Thymus (tissue), 14 donors: ENCODE measurements at places on chromosomes 2 and 18.

- DNase-seq: no peak
Measured at GRCh38 chr2:163264341-163264740, 425.8 kb upstream of the KCNH7 start.

- DNase-seq: no peak
Measured at GRCh38 chr2:47283659-47284058, 119.3 kb upstream of the MSH2 start.

DNA sequence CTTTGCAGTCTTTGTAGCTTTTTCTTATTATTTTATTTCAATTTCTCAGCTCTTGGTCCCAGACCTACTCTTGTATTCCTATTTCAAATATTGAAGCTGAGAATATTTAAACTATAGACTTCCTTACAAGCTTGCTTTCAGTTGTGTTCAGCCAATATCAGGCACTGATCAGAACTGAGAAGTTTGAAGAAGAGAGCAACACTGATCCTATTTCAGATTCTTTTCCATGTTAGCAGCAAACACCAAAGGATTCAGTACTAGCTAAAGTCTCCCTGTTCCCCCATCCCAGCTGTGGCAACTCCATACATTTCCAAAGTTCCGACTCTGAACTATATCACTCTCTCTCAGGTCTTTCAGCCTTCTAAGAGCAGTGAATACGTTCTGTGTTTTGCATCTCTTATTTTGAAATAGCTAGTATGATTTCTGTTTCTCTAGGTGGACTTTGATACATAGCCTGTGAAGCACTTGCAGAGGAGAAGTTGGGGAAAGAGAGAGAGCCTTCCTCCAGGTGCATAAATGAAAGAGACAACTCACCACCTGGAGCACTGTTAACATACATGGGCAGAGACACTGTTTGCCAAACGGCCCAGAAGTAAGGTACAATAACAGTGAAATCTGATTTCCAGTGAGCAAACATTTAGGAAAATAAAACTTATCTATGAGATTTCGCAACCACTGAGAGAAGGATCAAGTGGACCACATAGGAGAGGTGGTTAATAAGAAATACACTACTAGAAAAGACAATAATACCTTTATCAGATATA lies 135.0 kb upstream of the ZNF804A start:
- no peak for DNase-seq

DNA sequence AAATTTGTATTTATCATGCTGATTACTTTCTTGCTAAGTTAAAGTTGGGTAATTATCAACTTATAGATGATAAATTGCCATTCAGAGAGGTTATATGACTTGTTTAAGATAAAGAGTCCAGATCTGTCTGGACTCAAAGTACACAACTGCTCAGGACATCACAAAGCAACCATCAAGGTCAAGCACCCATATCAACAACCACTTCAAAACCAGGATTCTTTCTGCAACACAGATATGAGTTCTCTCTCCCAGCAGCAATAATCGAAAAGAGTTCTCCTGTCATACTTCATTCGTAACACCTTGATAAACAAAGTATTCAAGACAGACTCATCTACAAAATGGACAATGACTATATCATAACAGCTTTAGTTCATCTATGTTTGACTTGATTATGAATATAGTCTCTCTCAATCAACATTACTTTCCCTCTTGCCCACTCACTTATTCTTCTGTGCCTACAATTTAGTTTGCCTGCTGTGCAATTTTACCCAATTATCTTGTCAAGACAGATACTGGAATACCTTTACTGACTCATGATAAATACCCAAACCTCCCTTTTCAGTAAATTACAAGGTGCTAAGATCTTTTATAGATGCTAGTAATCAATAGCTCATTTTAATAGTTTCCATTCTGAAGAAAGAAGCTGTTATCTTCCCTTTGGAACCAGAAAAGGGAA lies 281.8 kb downstream of the NBAS start:
- no peak for DNase-seq

GRCh38 chr18:72107647-72108383 lies 436.3 kb downstream of the CBLN2 start:
- DNase-seq: no peak

DNA sequence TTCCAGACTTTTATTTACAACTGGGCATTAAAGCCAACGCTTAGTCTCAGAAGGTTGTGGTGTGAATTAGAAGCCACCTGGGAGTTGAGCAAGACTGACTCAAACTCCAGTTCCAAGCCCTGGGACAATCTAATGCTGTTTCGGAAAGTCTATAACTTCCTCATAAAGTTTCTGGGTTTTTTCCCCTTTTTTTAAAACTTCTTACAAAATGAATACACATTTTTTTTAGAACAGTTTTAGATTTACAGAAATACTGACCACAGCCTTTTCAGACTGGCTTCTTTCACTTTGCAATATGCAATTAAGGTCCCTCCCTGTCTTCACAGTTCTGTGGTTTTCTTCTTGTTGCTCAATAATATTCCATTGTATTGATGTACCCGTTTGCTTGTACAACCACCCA lies 115.9 kb upstream of the TWIST2 start:
- no peak for DNase-seq

DNA sequence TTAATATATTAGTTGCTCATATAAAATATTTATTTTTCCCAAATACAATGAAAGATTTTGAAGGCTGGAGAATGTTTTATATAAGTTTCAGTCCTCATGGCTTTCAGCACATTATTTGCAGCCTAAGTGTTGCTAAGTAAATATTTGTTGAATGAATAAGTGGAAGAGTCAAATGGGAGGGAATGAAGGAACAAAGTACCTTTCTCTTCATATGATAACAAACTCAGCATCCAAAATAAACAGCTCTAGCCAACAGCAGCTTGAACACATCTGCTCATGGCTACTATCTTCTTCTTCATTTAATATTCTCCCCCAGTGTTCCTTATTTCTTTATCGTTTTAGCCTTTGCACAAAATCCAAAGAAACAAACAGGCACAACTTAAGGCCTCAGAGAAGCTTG lies 385.2 kb upstream of the PIK3C3 start:
- DNase-seq: no peak

DNA sequence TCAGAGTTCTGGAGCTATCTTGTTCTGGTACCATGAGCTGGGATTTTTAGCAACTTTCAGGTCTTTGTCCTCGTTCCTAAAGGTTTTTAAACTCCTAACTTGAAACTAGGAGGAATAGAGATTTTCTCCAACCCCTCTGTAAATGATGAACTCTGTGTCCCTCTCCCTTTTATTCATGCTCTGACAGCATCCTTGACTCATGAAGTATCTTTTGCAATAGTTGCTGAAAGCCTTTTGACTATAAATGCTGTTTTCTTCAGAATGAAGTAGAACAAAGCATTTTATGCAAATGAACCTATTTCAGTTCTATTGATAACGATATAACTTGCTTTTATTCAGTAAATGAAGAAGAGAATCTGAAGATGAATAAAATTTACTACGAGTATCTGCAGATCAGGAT lies 17.0 kb upstream of the MAPRE2 start:
- DNase-seq: no peak

DNA sequence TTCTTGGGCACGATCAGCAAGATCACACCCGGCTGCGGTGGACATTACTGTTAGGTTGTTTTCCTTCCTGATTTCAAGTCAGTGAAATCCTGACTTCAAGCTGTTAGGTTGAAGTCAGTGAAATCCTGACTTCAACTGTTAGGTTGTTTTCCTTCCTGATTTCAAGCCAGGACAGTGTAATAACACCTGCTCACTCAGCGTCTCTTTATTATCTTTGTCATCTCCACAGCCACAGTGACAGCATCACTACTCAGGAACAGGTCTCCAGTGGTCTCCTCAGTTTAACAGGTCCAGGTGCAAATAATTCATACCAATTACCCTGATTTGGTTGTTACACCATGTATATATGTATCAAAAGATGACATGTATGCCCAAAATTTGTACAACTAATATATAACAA lies 208.1 kb upstream of the REG3G start:
- no peak for DNase-seq

GRCh38 chr2:134260713-134261112 lies 6.8 kb downstream of the MGAT5 start:
- DNase-seq: no peak

DNA sequence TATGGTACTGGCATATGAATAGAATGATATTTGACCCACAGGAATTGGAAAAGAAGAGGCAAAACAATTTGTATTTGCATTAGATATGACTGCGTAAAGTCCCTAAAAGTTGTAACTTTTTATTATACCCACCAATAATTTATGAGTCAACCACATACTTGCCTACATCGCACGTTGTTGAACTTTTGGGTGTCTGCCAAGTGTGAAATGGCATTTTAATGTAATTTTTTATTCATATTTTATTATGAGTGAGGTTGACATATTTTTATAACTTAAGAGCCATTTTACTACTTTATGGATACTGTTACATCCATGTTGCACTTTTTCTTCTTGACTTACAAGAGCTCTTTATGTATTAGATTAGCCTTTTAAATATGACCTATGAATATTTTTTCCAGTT lies 4.6 kb downstream of the DSC2 start:
- no peak for DNase-seq

GRCh38 chr2:136738044-136738443 lies 27.3 kb upstream of the THSD7B start:
- DNase-seq: no peak

DNA sequence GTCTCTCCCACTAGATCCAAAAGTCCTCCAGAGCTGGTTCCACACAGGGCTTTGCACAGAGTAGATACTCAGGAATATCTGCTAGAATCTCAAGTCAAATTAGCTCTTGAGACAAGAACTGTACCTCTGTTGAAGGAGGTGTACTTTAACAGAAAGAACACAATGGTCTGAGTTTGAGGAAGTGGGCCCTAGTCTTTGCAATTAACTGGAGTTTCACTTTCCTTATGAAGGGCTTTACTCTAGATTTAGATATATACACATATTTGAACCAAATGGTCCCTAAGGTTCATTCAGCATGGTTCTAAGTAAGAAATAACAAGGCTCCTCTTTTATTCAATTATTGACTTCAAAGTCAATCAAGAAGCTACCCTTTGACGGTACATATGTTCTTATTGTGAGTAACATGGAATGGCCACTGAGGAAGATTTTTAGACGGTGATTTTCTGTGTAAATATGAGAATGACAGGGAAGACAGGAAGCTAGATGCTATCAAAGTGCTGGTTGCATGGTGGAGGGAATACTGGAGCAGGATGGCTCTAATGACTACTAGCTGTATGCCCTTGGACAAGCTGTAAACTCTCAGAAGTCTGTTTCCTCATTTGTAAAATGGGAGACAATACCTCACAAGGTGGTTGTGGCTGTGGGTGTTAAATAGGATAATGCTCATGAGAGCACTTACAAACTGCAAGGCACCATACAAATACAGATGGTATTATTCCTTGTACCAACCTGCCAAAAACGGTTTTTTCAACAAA lies 73.5 kb upstream of the SERTAD2 start:
- DNase-seq: no peak

DNA sequence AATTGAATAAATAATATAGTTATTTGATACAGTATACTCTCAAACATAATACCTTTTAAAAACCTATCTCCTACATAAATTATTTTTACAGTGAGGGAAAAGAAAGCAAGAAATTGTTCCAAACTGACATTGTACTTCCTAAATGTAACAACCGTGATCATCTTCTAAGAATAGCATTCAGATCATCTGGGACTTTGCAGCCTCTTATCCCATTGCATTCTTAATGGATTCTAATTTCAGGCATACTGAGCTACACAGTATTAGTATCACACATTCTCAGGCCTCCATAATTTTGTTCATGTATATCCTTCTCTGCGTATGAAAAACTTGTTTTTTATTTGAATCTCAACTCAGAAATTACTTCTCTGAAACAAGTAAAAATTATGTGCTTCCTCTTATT lies 1134.7 kb upstream of the CDH2 start:
- no peak for DNase-seq
